A549 treated with Mapracorat at 1 μM for 4 hours (cell line): ENCODE measurements at places on chromosomes 4 and X. TPM values are rescaled to one million over a fixed set of nuclear protein-coding genes. Genes with fewer than 3 reads are reported as not detected.

Gene GABRB1
- not detected in 5 replicates for total RNA-seq

Gene DRP2
- 0.07 to 0.28 TPM (median 0.13 TPM) in 5 replicates for total RNA-seq

Gene AFM
- not detected in 5 replicates for total RNA-seq

Gene SSX2B
- not detected in 5 replicates for total RNA-seq

Gene CXCL11
- total RNA-seq, result 0.13 to 0.19 TPM in 2 of 5 replicates, not detected in the others

Gene GPRASP1
- total RNA-seq, result 0.22 to 0.35 TPM (median 0.26 TPM) in 5 replicates

Gene P2RY10
- total RNA-seq, result not detected in 5 replicates

Gene NONO
- 340 to 388 TPM (median 374 TPM) in 5 replicates for total RNA-seq

Gene KIAA1210
- not detected in 5 replicates for total RNA-seq

Gene EBP
- 124 to 155 TPM (median 146 TPM) in 5 replicates for total RNA-seq

Gene NAP1L3
- total RNA-seq, result 0.26 to 0.64 TPM (median 0.31 TPM) in 5 replicates

Gene TCEANC
- total RNA-seq, result 0.63 to 1.1 TPM (median 0.83 TPM) in 5 replicates

Gene MSANTD1
- 0.08 to 0.20 TPM (median 0.12 TPM) in 5 replicates for total RNA-seq

Gene SLC6A14
- not detected in 5 replicates for total RNA-seq

Gene DOK7
- 0.19 to 0.82 TPM (median 0.48 TPM) in 5 replicates for total RNA-seq

Gene JCHAIN
- total RNA-seq, result 0.17 to 0.21 TPM (median 0.20 TPM) in 3 of 5 replicates, not detected in the others

Gene MAOA
- total RNA-seq, result 0.69 to 1.3 TPM (median 0.92 TPM) in 5 replicates

Gene TCEAL2
- not detected in 5 replicates for total RNA-seq

Gene NXF2B
- not detected in 5 replicates for total RNA-seq

Gene KDM6A
- 9.2 to 15.0 TPM (median 12.0 TPM) in 5 replicates for total RNA-seq

Gene PRR32
- total RNA-seq, result not detected in 5 replicates

Gene NLGN3
- total RNA-seq, result 0.89 to 1.1 TPM (median 1.1 TPM) in 5 replicates
